ENCODE measurements at places on chromosomes 3 and 15.

DNA sequence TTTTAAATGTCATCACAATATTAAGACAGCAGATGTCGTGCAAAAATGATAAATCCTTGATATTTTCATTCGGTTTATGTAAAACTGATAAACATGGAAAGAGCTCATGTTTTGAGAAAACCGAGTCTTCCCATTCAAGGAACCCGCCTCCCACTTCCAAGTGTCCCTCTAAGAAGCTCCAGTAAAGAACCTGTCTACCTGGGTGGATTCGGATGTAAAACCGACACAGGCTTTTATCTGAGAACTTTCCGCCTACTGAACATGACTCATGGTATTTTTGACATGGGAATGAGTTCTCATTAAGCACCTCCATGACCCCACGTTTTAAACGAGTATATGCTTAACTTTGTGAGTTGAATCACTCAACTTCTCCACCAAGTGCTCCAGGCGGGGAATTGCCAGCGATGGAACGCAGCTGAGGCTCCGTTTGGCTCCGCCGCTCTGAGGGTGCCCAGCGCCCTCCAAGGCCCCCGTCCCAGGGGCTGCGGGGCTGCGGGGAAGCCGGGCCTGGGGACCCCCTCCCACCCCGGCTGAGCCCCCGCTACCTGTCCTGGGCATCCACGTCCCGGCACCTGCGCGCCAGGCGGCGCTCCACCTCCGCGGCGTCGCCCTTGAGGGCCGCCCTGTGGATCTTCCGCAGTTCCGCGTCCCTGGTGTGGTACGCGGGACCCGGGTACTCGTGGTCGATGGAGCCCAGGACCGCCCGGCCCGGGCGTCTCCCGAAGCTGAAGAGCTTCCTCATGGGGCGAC, 119.9 kb downstream of the LMLN start:
- DNase-seq, result peak; percentile 36

DNA sequence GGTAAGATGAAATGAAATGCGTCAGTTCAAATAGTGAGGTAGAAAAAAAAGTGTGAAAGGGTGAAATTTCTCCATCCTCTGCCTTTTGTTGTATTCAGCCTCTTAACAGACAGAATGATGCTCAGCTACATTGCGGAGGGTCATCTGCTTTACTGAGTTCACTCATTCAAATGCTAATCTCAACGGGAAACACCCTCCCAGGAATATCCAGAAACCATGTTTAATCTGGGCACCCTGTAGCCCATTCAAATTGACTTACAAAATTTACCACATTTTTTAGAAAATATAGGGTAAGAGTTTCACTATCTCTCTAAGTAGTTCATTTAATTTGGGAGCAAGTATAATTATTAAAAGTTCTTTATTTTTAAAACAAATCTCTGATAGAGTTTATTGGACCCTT, 42.9 kb downstream of the C3orf38 start:
- DNase-seq, result no peak

- DNase-seq, result no peak
These were observed 418.8 kb downstream of the MAGI1 start for GRCh38 chr3:65619888-65620287.

- no peak for DNase-seq
These were observed 55.3 kb downstream of the ROPN1B start for GRCh38 chr3:126024049-126024854.

DNA sequence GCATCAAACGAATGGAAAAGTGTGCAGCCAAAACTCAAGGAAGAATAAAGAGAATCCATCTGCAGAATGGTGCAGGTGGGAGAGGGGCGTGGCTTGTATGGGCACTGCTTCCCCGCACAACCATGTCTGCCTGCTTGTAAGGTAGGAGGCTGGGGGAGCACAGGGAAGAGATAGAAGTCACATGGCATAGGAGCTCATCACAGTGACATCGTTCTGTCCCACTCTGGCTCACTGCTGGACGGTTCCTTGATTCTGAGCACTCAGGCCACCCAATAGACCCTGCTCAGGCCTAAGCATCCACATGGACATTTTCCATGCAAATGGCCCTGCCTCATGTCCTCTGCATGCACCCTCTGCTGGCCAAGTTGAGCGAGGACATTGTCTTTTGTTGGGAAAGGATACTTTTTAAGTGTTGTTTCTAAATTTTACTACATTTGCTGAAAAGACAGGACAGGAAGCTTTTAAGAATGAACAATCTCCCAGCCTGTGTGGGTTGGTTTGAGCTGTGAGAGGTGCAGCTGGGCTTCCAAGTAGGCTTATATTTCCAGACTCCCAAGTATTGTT, 3.1 kb downstream of the MYLK start:
- no peak for DNase-seq

DNA sequence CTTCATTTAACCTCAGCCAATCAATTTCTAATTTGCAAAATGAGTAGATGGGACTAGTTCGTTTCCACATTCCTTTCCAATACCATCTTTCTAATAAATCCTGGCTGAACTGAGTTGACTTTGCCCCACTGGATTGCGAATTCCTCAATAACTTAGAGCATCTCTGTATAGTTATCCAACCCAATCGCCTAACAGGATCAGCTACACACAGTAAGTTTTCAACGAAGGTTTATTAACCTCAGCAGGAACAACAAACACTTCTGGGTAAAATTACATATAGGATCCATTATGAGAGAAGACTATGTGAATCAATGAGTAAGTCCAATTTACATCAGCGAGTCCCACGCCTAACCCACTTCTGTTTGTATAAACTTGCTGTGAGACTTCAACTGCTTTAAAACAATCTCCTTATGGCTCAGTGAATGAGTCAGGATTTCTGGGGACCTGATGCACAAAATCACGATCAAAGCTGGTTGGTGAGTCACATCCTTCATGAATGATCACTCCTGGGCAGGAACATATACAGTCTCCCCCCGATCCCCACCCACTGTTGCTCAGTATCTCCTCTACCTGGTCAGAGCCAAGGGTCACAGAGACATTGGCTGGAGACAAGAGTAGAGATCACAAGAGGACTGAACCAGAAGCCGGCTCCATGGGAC, 142.8 kb downstream of the EDEM1 start:
- no peak for DNase-seq

DNA sequence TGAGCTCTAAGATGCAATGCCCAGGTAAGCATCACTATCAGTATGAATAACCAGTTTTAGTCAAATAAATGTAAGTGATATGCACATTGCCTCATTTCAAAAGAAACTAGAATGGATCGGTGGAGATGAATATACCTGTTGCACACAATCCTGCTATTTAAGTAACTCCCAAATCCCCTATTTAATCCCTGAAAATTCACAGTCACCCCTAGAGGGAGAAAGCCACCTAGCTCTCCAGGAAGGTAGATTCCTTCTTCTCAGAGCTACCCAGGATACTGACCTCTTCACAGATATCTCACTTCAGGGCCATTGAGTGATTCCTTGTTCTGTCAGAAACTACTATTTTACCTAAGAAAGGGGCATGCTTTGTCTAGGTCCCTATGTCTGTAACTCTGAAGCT, 11.7 kb downstream of the LSAMP start:
- no peak for DNase-seq

- no peak for DNase-seq
These were observed 294.0 kb upstream of the ATP10A start for GRCh38 chr15:26157081-26157480.

- no peak for DNase-seq
These were observed 370.2 kb downstream of the EPHB1 start for GRCh38 chr3:135165260-135165659.

DNA sequence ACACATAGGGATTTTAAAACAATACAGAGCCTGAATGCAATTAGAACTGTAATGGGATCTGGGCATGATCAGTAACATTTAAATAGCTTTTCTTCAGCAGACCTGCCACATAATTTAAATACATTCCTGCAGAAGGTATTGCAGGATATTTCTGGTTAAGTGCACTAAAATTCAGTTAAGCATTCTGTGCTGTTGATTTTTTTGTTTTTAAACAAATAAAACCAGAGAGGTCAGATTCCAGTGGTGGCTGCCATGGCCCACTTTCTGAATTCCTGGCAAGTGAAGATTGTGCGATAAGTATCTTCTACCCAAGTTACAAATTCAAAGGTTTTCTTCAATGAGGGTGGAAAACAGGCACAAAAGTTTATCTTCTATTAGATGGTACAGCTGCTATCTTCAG, 98.7 kb downstream of the RAP2B start:
- DNase-seq, result no peak

GRCh38 chr3:60101621-60102020, 1051.8 kb upstream of the CFAP20DC start:
- no peak for DNase-seq

GRCh38 chr3:133843634-133844033, 38.0 kb downstream of the SRPRB start:
- DNase-seq, result no peak

- DNase-seq, result no peak
These were observed 593.3 kb downstream of the FHIT start for GRCh38 chr3:60657972-60658371.

DNA sequence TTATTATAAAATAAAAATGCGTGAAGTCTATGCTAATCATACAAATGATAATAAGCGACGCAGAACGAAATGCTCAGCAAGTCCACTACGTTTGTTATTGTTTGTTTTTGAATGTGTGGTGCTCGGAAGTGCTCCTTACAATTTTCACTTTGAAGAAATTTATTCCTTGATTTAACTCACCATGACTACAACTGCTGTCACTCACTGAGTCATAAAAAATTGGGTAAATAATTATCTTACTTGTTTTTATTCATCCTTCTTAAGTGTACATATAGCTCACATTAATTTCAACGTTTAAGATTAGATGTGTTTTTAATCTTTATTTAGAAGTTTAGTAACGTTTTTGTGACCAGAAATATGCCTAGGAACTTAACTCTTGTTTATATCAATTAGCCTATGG, 66.7 kb upstream of the NANOGP8 start:
- no peak for DNase-seq

DNA sequence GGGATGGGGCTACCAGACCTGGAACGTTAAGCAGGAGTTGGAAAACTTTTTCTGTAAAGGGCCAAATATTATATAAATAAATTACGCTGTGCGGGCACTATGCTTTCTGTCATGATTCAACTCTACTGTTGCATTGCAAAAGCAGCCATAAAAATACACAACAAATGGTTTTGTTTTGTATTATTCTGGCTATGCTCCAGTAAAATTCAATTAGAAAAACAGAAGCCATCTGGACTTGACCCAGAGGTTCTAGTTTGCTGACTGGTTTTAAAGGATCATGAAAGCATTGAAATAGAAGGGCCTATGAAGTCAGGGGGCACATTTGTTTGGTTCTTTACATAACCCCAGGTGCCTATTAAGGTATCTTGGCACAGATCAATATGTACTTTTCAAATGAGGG, 647.4 kb upstream of the LMCD1 start:
- no peak for DNase-seq

- DNase-seq, result no peak
These were observed 136.4 kb downstream of the MAGI1 start for GRCh38 chr3:65902304-65902793.

GRCh38 chr15:40082195-40082883, 26.3 kb downstream of the BMF start:
- no peak for DNase-seq

DNA sequence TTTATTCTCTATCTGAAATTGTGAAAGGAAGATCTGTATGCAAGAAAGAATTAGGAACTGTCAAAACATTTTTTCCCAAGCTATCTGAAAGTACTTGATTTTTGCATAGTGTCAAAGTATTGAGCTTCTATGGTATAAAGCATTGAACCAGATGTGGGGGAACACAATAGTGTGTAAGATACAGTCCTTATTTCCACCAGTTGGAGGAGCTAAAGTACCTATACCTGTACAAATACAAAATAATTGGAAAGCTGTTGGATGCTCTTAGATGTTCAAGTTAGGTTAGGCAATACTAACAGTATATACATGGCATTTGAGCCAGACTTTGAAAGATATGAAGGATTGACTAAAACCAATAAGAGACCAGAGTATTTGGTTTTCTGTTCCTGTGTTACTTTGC, 148.4 kb downstream of the B3GALNT1 start:
- DNase-seq, result peak; percentile 30

DNA sequence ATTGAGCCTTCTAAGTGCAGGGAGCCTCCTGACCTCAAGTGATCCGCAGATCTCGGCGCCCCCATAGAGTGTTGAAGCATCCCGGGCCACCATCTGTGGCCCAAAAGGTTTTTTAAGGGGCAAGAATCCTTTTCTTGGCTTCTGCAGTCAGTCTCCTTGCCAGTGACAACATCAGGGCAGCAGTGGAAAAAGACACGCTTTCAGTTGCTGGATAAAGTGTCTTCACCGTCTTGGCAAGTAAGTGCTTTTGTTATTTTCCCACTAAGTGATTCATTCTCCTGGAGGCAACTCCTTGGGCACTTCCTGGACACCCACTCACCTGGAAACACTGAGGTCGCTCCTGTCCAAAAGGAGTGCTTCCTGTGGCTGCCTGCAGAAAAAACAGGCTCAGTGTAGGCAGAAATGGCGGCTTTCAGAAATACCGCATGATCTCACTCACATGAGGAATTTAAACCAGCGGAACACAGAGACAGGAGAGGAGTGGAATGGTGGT, 71.7 kb upstream of the ABHD2 start:
- no peak for DNase-seq

DNA sequence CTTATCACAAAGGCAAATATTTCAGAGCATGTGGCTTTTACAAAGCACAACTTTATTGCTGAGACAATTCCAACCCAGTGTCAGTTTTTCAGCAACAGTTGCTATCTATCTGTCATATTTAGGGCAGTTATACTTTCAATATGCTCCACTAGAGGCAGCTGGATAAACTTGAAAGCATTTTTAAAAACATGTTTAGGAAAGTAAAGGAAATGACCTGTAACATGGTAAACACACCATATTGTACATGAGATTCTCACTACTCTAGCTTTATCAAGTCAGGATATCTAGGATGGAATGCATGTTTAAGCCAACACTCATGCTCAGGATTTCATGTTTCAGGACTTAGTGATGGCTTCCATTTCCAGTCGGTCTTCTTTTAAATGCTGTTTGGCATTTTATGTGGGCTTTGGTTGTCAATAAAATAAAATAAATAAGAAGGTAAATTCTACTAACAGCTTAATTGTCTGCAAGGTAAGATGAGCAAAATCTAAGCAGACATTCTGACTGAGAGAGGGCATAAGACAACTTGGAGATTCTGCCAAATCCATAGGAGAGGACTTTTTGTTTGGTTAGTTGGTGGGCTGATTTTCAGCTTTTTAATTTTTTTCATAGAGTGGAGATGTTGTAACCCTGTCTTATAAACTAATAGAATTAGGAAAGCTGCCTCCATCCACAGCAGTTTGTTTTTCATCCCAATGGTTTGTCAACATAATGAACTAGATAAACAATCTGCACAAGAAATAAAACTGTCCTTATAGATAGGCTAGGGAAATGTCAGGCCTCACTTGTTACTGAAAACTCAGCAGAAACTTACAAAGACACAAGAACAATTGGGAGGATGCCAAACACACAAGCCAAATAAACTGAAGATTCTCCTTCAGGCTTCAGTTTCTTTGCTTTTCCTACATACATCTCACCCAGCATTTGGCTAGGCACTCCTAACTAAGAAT, 63.4 kb upstream of the CPB1 start:
- no peak for DNase-seq

DNA sequence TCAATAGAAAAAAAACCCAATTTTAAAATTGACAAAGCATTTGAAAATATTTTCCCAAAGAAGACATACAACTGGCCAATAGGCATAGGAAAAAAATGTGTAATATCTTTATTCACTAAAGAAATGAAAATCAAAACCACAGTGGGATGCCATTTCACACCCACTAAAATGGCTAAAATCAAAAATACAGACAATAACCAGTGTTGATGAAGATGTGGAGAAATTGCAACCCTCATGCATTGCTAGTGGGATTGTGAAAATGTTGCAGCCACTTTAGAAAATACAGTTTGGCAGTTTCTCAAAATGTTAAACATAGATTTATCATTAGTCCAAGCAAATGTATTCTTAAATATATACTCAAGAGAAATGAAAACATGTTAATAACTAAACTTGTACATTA, 315.1 kb upstream of the GPR149 start:
- no peak for DNase-seq
